GM12864 (cell line): ENCODE measurements at places on chromosomes 11 and 22.

DNA sequence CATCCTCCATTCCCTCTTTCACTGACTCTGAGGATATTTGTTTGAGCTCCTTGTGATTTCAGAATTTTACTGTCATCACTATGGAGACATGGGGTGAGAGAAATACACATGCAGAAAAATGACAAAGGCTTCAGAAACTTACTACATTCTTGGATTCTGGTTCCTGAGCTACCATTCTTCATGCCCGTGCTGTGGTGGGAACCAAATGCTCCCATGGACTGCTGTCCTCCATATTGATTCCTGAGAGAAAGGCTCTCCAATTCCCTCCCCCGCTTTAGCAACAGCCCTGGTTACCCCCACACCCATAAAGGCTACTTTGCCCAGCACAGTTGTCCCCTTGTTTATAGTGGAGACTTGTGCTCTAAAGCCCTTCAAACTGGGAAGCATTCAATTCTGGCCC is 195.4 kb downstream of the RRAS2 start:
- DNase-seq = no peak

DNA sequence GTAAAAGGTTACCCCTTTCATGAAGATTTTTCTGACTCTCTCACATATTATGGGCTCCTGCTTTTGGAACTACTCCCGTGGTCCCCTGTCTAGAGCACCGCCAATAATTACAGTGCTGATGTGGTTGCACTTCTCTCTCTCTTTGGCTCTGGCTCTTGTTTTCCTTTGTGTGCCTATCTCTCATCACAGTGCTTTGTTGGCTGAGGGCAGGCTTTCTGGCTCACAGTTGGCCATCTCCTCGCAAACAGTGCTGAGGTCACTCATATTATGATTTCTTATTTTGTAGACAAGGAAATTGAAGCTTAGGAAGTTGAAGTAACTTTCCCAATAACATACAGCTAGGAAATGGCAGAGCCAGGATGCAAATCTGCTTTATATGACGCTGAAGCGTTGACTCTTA is 192.5 kb downstream of the DDX10 start:
- no peak for DNase-seq

GRCh38 chr11:92829671-92830070 is 139.8 kb upstream of the MTNR1B start:
- DNase-seq = no peak

DNA sequence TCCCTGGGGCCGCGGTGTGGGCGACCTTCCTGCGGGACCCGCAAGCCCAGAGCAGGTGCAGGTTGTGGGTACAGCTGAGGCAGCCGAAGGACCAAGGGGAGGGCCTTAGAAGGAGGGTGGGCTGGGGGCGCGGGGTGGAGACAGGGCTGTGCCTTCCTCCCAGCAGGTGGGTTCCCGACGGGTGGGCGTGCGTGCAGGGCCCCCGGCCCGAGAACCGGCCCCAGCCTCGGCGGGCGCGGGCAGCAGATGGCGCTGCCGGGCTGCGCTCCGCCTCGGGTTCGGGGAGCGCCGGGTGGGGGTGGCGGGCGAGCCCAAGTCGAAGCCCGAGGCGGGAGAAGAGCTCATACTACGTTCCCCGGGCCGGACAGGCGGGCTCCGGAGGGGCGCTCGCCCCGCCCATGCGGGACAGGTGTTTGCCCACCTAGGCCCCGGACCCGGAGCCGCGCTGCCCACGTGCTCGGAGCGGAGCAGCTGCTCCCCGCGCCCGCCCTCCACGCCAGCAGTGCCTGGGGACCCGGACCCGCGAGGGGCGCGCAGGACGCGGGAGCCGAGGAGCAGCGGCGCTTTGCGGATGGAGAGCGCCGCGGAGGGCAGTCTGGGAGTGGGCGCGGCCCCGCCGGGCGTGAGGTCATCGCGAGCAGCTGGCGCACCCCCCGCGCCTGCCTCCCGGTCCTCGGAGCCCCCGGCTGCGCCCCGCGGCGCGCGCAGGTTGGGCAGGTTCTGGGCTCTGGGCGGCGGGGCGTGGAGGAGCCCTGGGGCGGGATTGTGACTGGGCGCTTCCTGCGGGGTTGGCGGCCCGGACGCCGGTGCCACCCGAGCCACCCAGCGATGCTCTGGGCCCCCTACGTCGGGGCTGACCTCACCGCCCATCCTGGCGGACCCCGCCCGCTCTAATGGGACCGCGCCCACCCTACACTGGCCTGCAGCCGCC is 25.3 kb downstream of the DUSP8 start:
- no peak for DNase-seq

DNA sequence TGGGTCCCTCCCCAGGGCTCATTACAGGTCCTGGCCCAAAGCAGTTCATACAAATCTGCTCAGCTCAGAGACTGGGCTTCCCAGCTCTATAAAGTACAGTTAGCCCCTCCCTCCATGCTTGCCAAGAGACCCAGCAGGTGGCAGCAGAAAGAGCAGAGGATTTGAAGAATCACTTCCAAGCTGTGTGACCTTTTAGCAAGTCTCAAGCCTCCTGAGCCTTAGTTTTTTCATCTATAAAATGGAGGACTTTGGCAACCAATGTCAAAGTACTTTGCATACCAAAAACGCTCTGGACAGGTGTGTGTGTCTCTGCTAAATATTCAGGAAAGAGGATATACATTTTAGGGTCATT is 26.6 kb downstream of the RELT start:
- no peak for DNase-seq
